ENCODE measurements at places on chromosomes 6 and 20.
A peak's percentile ranks its signal among the peaks of the same experiment; 100 is the strongest.

- DNase-seq = no peak
Measured at GRCh38 chr6:89858041-89858440, 28.4 kb downstream of the CASP8AP2 start.

GRCh38 chr20:23937303-23938117 is 51.1 kb downstream of the GGTLC1 start:
- DNase-seq = peak; percentile 59

- DNase-seq = no peak
Measured at GRCh38 chr20:47252879-47253307, 103.6 kb downstream of the ZMYND8 start.

DNA sequence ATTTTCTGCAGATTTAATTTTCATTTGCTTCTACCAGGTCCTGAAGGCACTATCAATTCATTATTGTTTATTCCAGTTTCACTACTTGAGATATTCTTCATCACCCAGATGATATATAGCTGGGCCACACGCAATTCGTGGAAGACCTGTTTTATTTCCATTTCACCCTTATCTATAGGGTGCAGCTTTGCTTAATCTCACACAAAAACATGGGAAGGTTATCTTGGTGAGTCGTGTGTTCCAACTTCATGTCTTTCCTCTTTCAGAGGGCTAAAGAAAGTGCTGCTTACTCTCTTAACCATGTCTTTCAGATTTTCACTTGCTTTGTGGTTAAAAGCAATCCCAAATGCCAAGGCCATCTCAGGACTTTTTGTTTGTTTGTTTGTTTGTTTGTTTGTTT is 194.0 kb downstream of the SOD2 start:
- DNase-seq = no peak

- no peak for DNase-seq
Measured at GRCh38 chr6:49666480-49666879, 29.8 kb upstream of the RHAG start.

DNA sequence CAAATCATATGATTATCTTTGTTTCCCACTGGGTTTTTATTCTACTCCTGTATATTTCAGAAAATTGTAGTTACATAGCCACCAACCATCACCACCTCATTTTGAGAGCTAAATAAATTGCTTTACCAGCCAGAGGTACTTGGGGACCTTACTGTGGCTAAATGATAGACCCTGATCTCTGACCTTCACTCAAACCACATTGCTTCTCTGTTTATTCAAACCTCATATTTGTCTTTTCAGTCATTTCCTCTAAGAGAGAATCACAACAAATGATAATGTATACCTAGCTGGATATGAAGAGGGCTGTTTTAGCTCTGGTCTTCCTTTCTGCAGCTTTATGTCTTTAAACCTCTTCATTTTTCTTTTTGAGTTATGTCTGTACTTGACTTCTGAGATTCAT is 142.8 kb downstream of the ADGB start:
- DNase-seq = no peak

DNA sequence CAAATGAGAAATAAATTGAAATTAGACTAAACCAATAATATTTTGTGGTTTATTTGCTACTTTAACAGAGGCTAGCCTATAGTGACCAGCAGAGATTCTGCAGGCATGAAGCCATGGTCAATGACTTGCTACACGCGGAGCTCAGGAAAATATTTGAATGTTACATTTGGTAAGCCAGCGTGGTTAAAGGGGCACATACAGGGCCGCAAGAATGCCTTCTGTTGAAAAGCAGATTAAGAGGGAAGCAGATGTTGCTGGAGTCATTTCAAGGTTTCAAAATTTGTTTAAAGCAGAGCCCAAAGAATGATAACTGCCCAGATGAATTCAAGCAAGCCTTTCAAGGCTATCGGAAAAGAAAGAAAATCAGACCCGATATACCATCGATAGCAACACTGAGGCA is 294.3 kb upstream of the MAN1A1 start:
- no peak for DNase-seq

DNA sequence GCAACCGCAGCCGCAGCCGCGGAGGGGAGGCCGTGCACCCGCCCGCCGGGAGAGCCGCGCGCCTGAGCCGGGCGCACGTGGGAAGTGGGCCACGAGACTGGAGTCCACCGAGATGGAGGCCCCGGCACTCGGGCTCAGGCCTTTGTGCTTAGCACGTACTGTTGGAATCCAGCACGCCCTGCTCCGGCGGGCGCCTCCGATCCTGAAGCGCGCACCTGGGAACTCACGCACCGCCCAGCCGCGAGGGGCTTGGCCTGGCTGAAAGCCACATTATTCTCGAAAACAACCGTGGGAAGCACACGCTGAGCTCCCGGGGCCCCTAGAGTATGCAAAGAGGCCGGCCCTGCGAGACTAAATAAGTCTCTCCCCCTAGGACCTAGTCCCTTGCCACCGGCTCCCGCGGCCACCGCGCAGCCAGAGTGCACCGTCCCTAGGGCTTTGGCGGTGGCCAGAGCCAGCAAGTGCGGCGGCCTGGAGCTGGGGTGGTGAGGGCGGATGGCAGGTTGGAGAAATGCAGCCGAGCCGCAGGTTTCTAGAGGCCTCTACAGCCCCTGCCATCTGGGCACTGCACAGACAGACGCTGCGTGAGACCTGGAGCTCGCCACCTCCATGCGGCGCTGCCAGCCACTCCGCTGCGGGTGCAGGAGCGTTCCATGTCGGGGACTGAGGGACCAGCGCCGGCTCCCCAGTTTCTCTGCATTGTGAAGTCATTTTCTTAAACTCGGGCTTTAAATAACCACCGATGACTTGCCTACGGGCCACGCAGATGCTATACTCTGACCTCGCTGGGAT is 42.0 kb upstream of the LY86 start:
- DNase-seq = peak; percentile 57

DNA sequence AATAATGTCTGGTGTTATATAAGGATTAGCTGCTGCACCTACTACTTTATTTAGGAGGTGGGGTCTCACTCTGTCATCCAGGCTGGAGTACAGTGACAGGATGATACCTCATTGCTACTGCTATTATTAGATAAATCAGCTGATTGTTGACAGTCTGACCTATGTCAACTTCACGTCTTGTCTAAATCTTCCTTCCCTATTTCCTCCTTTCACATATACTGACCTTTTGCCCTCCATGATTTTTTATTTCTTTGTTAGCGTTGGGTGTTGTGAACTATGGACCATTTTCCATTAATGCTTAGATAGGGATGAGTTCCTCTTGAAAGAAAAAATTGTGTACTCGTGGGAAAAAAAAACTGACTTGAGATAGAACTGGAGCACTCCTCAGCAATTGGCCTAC is 109.9 kb upstream of the BEND6 start:
- no peak for DNase-seq

GRCh38 chr6:31681135-31681671 is 336 bp upstream of the LY6G5C start:
- DNase-seq = peak; percentile 63

GRCh38 chr6:114195027-114195365 is 147.8 kb downstream of the HS3ST5 start:
- no peak for DNase-seq

DNA sequence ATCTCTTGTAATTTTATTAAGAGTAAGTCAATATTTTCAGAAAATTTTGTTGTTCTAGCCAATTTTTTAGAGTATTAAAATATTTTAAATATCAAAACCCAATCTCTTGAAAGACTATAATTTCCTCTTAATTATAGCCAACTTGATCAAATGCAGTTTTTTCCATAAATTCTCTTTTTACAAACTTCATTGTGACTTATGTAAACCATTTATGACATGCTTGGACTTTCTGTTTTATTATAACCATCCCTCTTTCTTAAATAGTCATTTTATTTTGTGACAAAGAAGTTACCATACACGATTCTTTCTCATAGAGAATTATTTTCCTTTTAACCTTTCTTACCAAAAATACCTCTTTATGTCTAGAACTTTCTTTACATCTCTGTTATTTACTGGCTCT is 1075.5 kb downstream of the KHDRBS2 start:
- no peak for DNase-seq

- no peak for DNase-seq
Measured at GRCh38 chr6:157879034-157879872, 56.2 kb downstream of the SNX9 start.

DNA sequence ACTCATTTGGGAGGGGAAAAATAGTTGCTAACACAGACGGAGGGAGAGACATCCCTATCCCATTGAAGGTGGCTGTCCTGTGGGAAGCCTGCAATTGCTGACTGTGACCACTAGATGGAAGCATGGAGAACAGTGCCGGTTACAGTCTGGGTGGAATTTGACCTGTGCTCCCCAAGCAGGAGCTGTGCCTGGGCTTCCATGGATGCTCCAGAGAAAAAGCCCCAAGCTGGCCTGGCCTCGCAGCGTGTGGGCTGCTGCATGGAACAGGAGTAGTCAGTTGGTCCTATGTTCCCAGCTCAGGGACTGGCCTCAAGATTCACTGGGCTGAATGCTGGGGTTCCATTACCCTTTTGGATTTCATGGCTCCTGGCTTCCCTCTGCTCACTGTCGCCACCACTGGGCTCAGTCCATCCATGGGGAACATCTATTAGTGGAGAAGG is 116.3 kb upstream of the CHD6 start:
- DNase-seq = peak; percentile 31

DNA sequence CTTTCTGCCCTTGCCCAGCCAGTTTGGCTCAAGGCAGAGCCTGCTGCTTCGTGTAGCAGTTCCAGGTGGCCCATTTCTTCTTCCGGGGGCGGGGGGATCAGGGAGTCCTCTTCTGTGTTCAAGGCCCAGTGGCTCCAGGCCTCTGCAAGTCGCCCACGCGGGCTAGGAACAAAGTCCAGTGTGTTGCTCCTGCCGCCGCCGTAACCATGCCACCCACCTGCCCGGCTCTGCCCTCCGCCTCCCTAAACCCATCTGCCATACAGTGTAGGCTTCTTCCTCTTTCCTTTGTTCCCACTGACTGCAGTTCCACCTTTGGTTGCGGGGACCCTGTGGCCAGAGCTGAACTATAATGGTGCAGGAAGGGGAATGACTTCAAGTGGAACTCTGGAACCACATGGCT is 43.9 kb upstream of the SRF start:
- DNase-seq = no peak

GRCh38 chr6:11788043-11788442 is 9.4 kb upstream of the ADTRP start:
- no peak for DNase-seq
